ENCODE measurements at places on chromosomes 4 and X.

GRCh38 chrX:133056341-133056740, 40.6 kb downstream of the USP26 start:
- no peak for DNase-seq

GRCh38 chrX:30309139-30309571, at the start of gene NR0B1:
TSS of gene NR0B1 (minus strand) at chrX:30309390. CDS start at chrX:30309363, 27 bp downstream.
- no peak for DNase-seq

- no peak for DNase-seq
These were observed 81.2 kb downstream of the CBR4 start for GRCh38 chr4:168928875-168929274.

DNA sequence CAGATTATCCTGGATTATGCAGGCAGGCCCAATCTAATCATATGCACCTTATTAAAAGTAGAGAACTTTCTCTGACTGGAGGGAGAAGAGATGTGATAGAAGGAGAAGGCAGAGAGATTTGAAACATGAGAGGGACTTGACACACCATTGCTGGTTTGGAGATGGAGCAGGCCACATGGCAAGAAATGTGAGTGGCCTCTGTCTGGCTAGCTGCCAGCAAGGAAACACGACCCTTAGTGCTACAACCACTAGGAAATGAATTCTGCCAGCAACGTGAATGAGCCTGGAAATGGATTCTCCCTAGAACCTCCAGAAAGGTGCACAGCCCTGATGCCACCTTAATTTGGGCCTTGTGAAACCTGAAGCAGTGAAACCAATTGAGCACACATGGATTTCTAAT, 79.5 kb upstream of the MBNL3 start:
- no peak for DNase-seq

- DNase-seq, result no peak
These were observed 604.3 kb downstream of the PACRGL start for GRCh38 chr4:21304540-21304887.

- DNase-seq, result no peak
These were observed 3.4 kb downstream of the WFS1 start for GRCh38 chr4:6272863-6273660.

DNA sequence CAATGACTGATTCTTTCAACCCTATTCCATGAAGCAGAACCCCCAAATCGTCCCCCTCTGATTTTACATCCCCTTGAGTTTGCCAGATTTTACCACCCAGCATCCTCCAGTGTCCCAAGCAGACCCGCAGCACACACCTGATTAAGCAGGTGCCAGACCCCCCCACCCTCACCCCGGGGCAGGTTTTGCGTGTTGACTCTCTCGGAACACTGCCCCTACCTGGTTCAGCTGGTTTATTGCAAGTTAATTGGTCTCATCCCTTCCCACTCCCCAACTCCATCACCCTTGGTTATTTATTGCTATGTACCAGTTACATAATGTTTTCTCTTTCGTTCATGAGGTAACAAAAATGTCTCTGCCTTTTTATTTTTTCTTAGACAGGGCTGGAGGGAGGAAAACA, 258.4 kb downstream of the BCOR start:
- DNase-seq, result no peak

DNA sequence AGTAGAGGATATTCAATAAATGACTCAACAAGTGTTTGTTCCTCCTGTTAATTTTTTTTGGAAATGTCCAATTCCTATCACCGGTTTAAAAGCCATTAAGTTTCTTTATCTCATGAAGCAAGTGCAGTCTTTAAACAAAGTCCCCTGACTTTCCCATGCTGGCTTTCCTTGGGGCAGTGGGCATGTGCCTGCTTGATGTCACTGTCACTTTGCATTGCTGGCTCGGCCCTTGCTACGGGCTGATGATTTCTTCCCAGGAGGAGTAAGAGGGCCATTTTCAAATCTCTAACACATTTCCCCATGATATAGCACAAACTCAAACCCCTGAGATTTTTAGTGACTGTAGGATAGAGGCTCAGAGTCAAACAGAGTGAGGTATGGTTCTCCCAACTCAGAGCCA, 275.8 kb upstream of the TENM3 start:
- DNase-seq, result no peak

GRCh38 chr4:48772556-48772955, 7.5 kb downstream of the FRYL start:
- no peak for DNase-seq

GRCh38 chr4:112649055-112649408, 12.1 kb downstream of the LARP7 start:
- DNase-seq, result no peak

DNA sequence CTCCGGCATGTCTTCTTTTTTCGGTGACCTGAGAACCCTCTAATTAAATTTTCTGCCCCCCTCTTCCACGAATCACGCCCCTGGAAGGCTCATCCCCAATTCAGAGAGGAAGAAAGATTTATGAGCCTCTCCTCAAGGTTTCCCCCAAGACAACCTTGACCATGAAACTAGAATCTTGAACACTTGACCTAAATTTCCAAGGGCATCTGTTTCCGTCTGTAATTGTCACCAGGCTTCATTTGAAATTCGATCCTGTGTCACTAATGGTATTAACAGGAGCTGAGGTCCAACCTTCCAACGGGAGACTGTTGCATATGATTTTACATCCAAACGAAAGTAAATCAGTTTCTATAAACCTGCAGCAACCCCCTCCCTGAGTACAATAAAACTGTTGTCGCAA, 139.9 kb upstream of the ZIC3 start:
- DNase-seq, result no peak

DNA sequence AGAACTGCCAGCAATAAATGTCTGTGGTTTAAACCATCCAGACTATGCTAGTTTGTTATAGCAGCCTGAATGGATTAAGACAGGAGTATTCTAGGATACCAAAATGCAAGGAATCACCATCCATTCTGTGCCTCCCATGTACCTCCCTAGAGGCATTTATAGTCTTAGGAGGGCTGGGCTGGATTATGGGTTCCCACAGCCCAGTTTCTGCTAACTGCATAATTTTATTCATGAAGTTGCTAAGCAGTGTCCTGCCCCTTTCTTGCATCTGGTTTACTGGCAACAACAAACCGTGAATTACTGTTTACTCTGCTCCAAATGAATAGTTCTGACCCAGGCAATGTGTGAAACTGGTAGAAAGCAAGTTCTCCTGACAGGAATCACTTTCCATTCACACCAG, 67.1 kb upstream of the PRKX start:
- DNase-seq, result no peak

DNA sequence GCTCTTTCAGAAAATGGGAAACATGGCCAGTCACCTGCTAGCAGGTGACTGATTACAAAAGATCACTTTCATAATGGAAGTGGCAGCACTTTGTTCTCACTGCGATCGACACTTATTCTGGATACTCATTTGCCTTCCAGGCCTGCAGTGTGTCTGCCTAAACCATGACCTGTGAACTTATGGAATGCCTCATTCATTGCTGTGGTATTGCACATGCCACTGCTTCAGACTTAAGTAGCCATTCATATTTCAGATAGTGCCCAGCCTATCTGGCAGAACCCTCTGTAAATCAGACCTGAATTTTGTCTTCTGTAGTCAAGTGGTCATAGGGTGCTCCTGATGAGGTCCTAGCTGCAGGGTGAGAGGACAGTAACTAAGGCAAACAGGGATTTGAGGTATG, 23.3 kb upstream of the MGST2 start:
- DNase-seq, result no peak

DNA sequence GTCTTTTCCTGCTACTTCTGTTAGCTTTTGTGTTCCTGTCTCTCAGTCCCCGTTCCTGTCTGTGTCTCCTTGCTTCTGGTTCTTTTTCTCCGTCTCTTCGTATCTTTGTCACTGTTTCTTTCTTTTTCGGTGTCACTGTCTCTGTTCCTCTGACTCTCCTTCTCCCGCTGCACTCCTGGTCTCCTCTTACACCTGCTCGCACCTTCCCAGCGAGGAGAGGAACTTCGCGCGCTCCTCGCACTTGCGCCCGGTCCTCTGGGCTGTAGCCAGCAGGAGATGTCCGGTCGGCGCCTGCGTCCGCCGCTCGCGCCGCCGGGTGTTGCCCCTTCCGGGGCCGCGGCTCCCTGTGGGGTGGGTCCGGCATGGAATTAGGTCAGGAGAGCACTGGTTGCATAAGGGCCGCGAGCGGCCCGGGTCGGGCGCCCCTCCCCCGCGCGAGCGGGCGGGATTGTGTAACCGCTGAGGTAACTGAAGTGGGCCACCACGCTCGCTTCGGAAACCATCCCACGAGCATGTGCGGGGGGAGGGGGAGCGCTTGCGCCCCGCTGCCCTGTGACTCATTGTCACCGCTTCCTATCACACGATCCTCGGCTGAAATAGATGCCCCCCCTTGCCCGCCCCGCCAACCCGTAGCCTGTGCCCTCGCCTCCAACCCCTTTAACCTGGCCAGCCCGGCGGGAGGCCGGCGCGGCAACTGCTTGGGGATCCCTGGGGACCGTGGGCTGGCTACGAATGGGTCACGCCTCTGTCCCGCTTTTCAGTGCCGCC, 1.6 kb downstream of the LONRF3 start:
- peak; percentile 83 for DNase-seq

DNA sequence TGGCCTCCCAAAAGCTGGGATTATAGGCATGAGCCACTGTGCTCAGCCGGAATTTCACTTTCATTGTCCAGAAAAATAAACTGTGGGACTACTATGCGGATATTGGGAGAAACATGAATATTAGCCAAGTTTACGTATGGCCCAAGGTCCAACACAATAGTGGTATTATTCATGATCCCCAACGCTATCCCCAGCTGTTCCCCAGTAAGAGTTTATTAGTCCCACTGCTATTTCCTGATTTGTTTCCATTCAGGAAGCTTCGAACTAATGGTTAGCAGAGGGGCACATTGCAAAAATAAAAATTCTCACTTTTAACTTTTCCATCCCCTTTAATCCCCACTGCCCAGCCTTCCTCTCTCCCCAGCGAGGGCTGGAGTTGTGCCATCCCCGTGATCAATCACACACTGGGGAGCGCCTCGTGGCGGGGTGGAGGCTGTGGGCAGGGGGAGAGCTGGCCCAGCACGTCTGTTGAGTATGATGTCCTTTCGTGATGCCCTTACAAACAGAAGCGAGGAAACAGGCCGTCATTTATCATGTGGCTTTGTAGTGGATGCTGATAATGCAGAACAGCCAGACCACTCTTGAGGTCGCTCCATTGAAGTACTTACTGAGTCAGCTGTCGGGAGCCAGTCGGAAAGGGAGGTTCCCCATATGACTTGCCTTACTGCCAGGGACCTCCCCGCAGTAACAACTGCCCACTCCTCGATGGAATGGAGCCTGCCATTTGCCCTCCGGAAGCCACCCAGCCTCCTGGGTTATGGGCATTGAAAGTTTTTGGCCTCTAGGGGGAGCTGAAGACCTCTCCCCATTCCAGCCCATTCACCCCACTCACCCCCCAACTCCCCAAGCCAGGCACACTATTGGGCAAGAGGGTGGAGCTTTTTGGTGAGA, 117.0 kb downstream of the KDR start:
- peak; percentile 19 for DNase-seq
